ENCODE measurements at places on chromosomes 5 and 9.

- no peak for DNase-seq
These were observed 504.4 kb downstream of the NTRK2 start for GRCh38 chr9:85173967-85174366.

- DNase-seq, result no peak
These were observed 653.0 kb upstream of the RORB start for GRCh38 chr9:73844135-73844534.

DNA sequence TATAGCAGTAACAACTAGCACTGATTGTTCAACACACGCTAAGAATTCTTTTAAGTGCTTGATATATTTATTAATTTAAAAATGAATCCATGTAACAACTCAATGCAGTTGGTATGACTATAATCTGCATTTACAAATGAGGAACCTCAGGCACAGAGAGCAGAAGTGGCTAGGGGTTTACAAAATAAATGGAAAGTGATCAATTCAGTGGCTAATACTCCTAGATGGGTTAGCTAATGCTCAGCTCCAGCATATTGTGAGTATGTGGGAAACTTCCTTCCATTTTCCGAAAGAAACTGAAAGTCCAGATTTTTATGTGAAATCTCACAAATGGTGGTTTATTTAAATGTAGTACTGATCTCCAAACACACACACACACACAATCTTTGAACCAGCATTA lies 128.0 kb downstream of the RFX3 start:
- no peak for DNase-seq

GRCh38 chr5:91162534-91163381 lies 220.4 kb downstream of the ARRDC3 start:
- DNase-seq, result peak; percentile 50

DNA sequence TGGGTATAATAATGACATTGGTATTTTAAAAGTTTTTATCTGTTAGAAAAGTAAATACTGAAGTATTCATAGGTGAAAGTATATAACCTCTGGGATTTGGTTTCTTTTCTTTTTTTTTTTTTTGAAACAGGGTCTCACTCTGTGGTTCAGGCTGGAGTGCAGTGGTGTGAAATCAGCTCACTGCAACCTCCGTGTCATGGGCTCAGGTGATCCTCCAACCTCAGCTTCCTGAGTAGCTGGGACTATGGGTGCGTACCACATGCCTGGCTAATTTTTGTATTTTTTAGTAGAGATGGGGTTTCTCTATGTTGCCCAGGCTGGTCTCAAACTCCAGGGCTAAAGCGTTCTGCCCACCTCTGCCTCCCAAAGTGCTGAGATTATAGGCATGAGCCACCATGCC lies 7.2 kb downstream of the HSDL2 start:
- no peak for DNase-seq

DNA sequence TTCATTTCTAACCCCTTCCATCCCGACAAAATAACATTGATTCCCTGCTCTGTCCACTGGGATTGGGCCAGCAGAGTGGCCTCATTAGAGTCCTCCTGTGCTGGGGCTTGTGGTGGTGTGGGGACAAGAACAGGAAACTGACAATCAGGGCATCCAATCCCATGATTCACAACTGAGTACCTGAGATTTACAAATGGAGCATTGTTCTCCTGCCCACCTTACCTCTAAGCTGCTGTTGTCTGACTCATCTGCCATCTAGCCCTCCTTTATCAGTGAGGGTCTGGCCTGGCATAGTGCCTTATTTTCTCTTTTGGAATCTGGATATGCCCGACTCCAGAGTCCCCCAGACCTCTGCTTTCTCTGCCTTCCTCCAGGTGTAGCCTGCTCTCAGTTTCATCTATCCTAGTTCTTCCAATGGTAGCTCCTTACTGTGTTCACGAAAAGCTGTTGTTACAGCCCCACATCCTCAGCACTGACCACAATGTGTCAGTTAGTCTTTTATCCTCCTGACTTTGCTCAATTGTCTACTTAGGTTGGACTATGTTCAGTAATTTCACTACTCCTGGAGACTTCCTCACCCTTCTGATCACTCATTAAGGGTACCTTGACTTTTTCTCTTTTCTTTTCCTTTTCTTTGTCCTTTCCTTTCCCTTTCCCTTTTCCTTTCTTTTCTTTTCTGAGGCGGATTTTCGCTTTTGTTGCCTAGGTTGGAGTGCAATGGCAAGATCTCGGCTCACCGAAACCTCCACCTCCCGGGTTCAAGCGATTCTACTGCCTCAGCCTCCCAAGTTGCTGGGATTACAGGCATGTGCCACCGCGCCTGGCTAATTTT lies 13.4 kb downstream of the WNT8A start:
- no peak for DNase-seq

DNA sequence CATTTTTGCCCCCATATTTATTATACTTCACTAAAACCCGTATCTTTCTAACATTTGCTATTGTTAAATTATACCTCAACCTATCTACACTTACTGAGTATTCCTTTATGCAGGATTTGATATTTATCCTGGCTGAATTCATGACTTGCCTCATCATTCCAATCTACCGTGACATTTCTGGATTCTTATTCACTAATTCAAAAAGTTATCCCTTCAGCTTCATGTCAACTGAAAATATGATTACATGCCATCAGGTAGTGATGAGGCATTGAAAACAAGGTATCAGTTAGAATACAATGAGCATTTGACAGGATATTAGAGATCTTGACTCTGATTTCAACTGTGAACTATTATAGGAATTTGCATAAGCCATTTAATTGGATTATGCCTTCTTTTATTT lies 2171.9 kb upstream of the WWC1 start:
- no peak for DNase-seq

DNA sequence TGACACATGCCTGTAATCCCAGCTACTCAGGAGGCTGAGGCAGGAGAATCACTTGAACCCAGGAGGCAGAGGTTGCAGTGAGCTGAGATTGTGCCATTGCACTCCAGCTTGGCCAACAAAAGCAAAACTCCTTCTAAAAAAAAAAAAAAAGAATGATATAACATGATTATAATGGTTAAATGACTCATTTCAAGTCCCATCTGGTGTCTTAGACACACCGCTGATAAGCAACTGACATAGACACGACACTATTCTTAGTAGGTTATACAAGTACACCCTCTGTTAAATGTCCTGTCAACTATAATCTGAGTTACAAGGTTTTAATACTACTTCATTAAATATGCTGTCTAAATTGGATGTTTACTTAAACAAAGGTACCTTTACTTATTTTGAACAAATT lies 405.3 kb upstream of the CLINT1 start:
- DNase-seq, result no peak

GRCh38 chr5:40224421-40224820 lies 455.3 kb upstream of the PTGER4 start:
- no peak for DNase-seq

- DNase-seq, result no peak
These were observed 36.9 kb upstream of the ADAMTS16 start for GRCh38 chr5:5103245-5103644.

GRCh38 chr5:9787861-9788600 lies 157.9 kb upstream of the TAS2R1 start:
- no peak for DNase-seq

DNA sequence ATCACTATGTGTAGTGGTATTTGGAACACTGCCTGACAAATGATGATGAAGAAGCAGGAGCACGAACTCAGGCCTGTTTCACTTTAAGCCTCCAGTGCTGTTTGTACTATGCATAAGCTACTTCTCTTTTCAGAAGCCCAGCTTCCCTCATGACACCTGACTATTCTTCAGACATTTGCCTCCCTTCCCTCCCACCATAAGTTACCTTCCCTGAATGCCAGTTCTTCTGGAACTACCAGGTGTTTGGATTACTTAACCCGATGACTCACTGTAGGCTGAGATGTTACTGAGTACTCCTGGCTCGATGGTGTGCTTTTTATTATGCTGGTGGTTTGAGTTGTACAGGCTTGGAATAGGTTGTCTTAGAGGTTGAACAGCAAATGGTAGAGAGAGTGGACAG lies 180.0 kb downstream of the SPATA31D1 start:
- DNase-seq, result no peak

DNA sequence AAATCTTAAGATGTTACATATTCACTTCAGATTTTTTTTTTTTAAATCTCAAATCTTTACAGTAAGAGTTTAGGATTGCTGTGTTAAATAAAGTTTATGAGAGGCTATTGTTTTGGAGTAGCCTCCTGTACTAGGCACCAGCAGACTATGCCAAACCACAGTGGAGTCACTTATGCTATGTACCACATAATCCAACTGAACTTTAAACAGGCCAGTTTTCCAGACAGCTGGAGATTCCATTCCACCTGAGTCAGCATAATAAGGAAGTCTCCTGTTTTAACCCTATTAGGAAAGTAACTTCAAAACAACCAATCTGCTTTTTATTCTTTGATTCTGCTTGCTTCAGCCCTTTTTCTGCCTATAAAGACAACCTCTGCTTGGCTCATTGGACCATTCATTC lies 205.2 kb downstream of the CSNK1G3 start:
- DNase-seq, result peak; percentile 62

DNA sequence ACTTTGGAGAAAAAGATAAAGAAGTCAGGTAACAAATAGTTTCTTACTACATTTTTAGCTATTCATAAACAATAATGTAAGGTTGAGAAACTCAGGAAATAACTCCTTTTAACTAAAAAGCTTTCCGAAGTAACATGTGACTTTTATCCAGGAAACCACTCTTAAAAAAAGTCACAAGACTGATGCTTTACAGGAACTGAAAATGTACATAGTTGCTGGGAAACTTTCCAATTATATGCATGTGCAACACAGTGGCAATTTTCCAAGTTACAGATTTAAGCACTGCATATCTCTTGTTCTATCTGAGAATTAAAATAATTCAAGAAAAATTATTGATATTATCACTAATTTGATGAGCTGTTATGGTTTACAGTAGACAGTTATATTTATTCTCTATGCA lies 105.2 kb downstream of the CDH10 start:
- DNase-seq, result peak; percentile 15

DNA sequence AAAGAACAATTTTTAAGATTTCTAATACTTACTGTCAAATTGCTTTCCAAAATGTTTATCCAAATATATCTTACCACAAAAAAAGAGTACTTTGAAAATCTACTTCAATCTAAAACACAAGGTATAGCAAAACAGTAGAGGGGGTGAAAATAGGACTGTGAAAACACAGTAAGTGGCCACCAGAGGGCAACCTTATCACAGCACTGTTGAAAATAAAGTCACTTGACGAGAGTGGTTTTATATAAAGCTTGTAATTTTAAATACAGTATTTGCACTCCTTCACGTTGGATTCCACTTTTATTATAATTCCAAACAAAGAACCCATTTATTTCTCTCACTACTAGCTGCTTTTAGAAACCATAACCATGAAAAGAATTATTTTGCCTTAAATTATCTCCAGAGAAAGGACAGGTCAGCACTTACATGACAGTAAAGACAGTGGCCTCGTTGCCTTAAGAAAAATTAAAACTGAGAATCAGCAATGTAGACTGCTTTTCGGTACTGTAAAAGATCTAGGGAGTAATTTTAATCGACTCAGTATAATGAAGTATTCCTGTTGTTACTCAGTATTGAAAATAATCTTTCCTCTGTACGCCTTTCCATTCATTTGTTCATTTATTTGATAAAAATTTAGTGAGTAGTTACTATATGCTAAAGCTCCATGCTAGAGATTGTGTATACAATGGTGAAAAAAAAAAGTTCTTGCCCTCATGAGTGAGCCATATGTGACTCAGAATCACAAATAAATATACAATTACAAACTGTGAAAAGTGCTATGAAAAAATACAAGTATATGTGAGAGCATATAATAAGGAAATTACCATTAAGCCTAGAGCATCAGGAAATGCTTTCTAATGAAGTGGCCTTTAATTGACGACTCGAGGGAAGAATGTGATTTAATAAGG lies 40.0 kb upstream of the CDK5RAP2 start:
- peak; percentile 15 for DNase-seq

GRCh38 chr9:27386571-27387091 lies 89.7 kb upstream of the EQTN start:
- DNase-seq, result no peak

- no peak for DNase-seq
These were observed 258.3 kb upstream of the ADAMTSL1 start for GRCh38 chr9:18215626-18216025.

- no peak for DNase-seq
These were observed 393.1 kb downstream of the TMEM232 start for GRCh38 chr5:110333384-110333783.

DNA sequence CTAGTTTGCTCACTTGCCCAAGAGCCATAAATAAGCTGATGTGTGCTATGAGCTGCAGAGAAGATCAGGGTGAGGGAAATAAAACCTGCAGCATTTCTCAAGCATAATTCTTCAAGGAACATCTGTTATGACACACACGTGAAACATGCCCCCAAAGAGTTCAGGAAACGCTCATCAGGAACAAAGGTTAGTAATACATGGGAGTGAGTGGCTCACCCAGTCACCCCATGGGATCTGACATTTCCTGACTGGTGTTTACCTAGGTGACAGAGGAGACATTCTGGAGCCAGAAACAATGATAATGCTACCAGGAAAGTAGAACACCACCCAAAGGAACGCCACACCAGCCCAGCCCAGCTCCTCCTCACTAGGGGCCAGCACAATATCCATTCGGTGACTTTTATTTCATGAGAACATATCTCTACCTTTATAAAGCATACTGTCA lies 66.0 kb downstream of the FRMD3 start:
- DNase-seq, result peak; percentile 18

DNA sequence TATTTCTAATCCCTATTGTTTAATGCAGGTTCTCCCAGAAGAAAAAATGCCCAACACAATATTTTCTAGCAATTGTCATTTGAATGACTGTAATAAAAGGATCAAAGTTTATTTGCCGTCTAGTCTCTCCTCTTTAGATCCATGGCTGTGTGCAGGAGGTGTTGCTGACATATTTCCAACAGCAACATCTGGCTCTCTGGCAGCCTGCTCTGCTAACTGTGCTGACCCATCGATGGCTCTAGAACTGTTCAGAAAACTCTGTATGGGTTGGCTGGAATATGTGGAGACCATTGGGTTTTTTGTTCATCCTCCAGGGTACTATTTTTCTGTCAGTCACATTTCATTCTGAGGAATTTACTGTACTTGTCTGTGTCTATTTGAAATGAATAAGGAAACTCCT lies 202.0 kb upstream of the SLC27A6 start:
- no peak for DNase-seq

DNA sequence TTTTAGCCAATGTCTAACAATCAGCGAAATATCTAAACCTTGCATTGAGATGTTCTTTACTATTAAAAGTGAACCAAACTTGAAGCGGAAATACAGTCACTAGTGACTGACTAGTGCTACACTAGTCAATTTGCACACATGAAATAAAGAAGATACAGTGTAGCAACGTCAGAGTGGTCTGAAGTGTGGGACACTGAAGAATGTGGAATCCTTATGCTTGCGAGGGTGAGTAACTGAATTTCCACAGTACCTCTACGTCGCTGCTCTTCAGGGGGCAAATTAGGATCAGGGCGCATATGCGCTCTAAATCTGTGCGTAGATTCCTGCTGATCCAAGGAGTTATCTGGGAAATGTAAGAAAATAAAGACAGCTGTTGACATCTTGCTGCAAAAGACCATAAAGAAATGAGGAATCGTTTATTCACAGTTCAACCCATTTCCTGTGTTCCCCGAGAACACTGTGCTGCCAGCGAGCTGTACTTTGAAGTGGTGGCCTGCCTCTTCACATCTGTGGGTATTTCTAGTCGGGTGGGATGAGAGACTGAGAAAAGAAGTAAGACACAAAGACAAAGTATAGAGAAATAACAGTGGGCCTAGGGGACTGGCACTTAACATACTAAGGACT lies 39.8 kb upstream of the FLT4 start:
- DNase-seq, result no peak

Measured in fibroblast of skin of left biceps (primary cell).